Bronchus fibroblast of lung (primary cell): ENCODE measurements at places on chromosomes 3 and 15. TPM values are rescaled to one million over a fixed set of nuclear protein-coding genes. Genes with fewer than 3 reads are reported as not detected.

Gene MITF
- total RNA-seq = 4.6 and 5.4 TPM in 2 replicates

Gene LRRC31
- total RNA-seq = not detected in 2 replicates

Gene QARS1
- total RNA-seq = 364 and 369 TPM in 2 replicates

Gene TMEM40
- total RNA-seq = 0.34 TPM in 1 of 2 replicates, not detected in the other

Gene DISP2
- 0.17 and 0.30 TPM in 2 replicates for total RNA-seq

Gene FBXO40
- total RNA-seq = not detected in 2 replicates

Gene SH2D7
- total RNA-seq = not detected in 2 replicates

Gene ADGRG7
- not detected in 2 replicates for total RNA-seq

Gene SEMA3G
- not detected in 2 replicates for total RNA-seq

Gene HAPLN3
- 4.3 and 4.9 TPM in 2 replicates for total RNA-seq

Gene SLC27A2
- under 0.01 and 0.50 TPM in 2 replicates for total RNA-seq

Gene CHCHD6
- 20.1 and 23.0 TPM in 2 replicates for total RNA-seq

Gene ITPKA
- 12.4 and 15.6 TPM in 2 replicates for total RNA-seq

Gene FES
- total RNA-seq = 20.0 and 28.2 TPM in 2 replicates

Gene CGNL1
- total RNA-seq = under 0.01 and 0.15 TPM in 2 replicates

Gene CA12
- 18.7 and 20.8 TPM in 2 replicates for total RNA-seq
